ENCODE measurements at places on chromosomes 1 and 21.

- DNase-seq, result no peak
Observed at GRCh38 chr1:107525145-107525544, 384.3 kb downstream of the NTNG1 start.

DNA sequence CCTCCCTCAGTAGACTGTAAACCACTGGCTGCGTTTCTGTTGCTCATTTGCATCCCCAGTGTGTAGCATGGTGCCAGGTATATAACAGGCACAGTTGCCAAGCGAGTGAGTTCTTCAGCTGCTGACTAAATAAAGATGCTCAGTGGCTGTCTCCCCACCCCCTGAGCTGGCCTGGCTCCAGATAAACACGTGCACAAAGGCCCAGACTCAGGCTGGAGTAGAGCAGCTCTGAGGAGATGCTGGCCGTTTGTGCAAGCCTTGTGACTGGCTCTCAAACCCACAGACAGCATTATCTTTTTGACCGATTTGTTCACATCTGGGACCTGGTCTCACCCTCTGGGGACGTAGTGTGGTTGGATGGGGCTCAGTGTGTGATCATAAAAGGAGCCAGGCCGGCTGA is 7.1 kb downstream of the CHRNB2 start:
- DNase-seq, result no peak

GRCh38 chr1:219990782-219991510 is 55.4 kb downstream of the EPRS1 start:
- DNase-seq, result no peak

- DNase-seq, result no peak
Observed at GRCh38 chr21:41163091-41163490, 4.9 kb upstream of the BACE2 start.

DNA sequence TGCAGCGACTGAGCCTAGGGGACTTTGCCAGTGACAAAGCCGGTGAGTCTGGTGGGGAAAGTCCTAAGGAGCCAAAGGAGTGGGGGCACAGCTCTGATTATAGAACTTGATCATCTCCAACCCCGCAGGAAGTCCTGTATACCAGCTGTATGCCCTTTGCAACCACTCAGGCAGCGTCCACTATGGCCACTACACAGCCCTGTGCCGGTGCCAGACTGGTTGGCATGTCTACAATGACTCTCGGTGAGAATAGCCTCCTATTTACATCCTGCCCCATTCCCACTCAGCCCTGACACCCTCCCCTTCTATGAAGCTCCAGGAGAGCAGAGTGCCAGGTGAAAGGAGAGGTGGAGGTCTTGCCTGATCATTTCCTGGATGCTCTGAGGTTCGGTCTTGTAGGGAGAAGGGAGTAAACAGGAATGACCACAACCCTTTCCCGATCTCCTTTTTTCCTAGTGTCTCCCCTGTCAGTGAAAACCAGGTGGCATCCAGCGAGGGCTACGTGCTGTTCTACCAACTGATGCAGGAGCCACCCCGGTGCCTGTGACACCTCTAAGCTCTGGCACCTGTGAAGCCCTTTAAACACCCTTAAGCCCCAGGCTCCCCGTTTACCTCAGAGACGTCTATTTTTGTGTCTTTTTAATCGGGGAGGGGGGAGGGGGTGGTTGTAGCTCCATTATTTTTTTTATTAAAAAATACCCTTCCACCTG is 1.2 kb upstream of the PPOX start:
- DNase-seq, result no peak

DNA sequence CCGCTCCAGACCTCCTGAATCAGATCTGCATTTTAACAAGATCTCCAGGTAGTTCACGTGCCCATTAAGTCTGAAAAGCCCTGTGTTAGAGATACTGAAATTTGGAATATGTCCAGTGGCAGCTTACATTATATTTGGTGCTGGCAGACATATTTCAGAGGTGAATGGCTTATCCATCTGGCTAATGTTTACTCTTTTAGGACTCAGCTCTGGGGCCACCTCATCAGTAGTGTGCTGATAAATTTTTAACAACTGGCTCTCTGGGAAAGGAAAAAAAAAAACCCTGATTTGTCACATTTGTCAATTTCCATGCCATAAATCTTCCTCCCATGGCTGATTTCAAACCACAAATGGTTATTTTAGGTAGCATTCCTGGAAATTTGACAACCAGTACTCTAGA is 25.3 kb upstream of the SYT6 start:
- no peak for DNase-seq

Data from stimulated activated CD8-positive, alpha-beta memory T cell treated with anti-CD3 and anti-CD28 coated beads, Interleukin-2, amount 100 ng/mL, for 1 hour (primary cell).